ENCODE measurements at places on chromosomes 1 and 21.
A peak's percentile ranks its signal among the peaks of the same experiment; 100 is the strongest.

DNA sequence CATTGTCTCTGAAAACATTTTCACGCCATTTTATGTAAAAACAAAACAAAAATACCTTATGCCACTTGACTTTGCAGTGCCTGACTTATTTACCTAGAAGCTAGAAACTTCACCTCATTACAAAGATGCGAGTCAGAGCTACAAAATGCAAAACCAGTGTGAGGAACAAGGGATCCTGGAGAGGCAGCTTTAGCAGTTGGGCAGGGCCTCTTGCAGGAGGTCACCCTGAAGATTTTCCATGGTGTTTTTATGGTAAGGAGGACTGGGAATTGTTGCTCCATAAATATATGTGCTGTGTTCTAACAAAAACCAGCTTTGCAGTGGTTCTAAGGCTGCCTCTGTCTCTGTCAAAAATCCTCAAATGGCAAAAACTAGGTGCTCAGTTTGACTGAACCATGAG is 36.4 kb upstream of the TARBP1 start:
- no peak for DNase-seq

DNA sequence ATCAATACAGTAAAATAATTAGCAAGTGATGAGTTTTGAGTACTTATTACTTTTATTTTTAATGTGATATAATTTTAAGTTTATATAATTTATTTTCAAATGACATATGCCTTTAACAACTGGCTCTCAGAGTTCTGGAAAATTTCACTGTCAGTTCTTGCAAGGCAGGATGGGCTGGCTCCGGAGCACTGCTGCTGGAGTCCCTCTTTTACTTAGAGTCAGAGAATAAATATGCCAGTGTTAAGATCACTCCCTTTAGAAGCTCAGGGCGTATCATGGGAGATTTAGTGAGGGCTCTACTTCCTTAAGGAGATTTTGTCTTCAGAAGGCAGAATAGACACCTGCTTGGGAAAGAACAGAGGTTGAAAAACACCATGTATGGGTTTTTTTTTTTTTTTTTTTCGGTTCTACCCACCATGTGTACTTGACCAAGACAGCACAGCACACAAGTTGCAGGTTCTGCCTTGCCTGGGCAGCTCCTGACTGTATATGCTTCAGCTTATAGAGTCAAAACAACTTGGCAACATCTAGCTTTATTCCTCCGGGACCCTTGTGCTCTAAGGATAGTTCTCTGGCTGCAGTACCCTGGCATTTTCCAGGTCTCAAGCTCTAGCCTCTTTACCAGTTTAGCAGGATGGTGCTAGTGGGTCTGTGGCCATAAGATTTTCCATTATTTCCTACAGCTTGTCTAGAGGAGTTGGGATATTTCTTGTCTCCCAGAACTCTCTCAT is 29.7 kb upstream of the FMOD start:
- no peak for DNase-seq

GRCh38 chr1:8348777-8349472 is 31.0 kb downstream of the SLC45A1 start:
- DNase-seq: peak; percentile 59

DNA sequence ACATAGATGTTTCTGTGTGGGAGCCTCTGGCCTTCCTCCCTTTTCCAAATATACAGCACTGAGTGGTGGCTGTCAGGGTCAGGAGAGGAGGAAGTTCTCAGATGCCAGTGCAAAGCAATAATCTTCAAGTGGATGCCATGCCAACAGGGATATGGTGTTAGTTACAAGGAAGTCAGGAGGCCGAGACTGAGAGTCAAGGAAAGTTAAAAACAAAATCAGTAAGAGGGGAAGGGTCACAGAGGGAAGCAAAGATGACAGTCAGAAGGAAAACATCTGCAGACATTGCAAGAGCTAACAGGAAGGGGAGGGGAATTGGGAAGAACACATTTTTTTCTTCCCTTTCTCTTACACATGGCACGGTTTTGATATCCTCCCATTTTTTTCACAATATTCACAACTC is 691.4 kb downstream of the ADGRL2 start:
- no peak for DNase-seq

GRCh38 chr1:207156095-207156494 is 52.1 kb downstream of the C4BPA start:
- no peak for DNase-seq

- DNase-seq: no peak
Measured at GRCh38 chr1:34162852-34163766, 1.9 kb downstream of the CSMD2 start.

- DNase-seq: no peak
Measured at GRCh38 chr1:195617106-195617505, 991.1 kb downstream of the KCNT2 start.

- no peak for DNase-seq
Measured at GRCh38 chr1:152170287-152170905, 11.4 kb upstream of the RPTN start.

GRCh38 chr1:22101199-22101598 is 41.7 kb downstream of the WNT4 start:
- no peak for DNase-seq

- no peak for DNase-seq
Measured at GRCh38 chr21:35467566-35467965, 418.5 kb upstream of the RUNX1 start.

DNA sequence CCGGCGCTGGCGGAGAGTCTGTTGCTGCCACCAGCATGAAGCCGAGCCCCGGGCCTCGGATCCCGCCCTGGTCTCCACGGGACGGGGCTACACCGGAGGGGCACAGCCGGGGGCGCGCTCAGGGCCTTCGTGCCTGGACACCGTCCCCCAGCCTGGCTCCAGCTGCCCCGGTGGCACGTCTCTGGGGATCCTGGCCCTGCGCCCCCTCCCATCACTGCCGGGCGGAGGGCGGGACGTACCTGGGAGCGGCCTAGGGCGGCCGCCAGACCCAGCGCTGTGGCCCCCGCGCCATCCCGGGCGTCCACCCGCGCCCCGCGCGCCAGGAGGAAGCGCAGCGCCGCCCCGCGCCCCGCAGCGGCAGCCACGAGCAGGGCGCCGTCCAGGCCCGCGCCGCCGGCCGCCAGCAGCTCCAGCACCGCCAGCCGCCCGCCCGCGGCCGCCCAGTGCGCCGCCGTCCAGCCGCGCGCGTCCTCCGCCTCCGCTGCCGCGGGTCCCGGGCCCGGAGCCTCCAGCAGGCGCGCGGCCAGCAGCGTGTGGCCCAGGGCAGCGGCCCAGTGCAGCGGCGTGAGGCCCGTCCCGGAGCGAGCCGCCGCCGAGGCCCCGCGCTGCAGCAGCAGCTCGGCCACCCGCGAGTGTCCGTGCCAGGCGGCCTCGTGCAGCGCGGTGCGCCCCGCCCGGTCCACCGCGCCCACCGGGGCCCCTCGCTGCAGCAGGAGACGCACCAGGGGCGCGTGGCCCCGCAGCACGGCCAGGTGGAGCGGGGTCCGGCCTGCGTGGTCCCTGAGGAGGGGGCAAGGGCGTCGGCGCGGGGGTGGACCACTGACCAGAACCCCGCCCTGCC is 1.0 kb downstream of the ANKRD65 start:
- no peak for DNase-seq

DNA sequence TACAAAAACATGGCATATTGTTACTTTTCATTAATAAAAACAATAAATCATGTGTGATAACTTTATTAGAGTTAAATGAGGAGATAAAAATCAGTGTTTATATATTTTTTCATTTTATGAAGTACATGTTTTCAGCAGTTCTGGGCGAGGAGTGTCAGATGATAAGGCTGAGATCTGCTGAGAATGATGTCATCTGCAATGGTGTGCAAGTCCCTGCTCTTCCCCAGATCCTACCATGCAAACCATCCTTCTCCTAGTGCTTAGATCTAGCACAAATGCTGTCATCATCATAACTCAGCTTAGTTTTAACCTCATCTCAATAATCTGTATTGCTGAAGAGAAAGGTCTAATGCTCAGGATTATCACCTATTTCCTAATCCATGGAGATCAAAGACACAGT is 214.4 kb upstream of the DAB1 start:
- no peak for DNase-seq

DNA sequence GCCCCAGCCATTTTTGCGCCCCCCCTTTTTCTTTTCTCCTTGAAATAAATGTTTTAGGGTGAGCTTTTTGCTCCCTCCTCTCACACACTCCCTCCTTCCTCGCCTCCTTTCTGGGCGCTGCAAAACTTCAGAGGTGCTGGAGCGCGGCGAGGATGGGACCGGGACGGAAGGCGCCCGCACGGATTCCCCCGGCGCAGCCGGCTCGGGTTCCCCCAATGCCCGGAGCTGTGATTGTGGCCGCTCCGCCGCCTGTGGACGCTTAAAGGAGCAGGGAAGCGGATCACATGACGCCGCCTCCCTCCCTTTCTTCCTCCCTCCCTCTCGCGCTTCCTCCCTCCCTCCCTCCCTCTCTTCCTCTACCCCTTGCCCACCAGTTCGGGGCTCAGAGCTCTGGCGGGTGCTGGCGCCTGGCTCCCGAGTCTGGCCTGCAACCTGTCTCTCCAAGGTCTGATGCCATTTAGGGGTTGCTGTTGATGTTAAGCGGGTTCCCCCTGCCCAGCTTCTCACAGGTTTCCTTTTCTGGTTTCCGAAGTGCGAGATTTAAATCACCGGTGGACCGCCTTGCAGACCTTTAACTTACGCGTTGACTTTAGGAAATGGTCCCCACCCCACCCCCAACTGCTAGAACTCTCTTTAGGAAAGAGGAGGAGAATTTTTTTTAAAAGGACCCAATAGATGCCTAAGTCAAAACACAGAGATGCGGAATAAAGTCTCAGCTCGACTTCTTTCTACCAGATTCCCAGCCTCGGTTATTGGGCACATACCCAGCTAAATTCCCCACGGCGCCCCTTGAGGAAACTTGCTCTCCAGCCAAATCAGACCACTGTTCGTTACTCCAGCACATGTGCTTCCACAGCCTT is at the start of gene WLS:
Gene WLS, minus strand, starts transcription at position 235 of the 860 bp plus-strand sequence. Its CDS starts 224 bp downstream, at position 11.
- no peak for DNase-seq

- DNase-seq: no peak
Measured at GRCh38 chr1:24226749-24227148, 39.7 kb upstream of the IFNLR1 start.
